ENCODE measurements at places on chromosomes 1 and 21.

DNA sequence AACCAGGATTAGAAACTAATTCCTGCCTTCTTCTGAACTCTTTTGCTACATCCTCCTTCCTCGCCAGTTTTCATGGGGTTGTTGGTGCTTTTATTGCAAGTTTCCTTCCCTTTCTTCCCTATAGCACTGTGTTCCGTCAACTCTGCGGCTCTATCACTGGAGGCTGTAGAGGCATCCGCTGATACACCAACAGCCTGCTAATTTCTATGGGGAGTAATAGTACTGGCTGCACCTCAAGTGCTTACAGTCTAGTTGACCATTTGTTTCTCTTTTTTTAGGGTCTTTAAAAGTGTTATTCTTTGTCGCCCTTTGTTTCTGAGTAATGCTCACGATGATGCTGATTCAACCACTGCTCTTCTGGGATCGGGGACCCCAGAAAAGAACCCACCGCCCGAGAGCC lies 746 bp downstream of the MIS18A start:
- DNase-seq: peak; percentile 31

GRCh38 chr1:53090227-53091147 lies 28.5 kb downstream of the PODN start:
- peak; percentile 35 for DNase-seq

GRCh38 chr1:243742819-243743218 lies 107.2 kb downstream of the AKT3 start:
- DNase-seq: no peak

DNA sequence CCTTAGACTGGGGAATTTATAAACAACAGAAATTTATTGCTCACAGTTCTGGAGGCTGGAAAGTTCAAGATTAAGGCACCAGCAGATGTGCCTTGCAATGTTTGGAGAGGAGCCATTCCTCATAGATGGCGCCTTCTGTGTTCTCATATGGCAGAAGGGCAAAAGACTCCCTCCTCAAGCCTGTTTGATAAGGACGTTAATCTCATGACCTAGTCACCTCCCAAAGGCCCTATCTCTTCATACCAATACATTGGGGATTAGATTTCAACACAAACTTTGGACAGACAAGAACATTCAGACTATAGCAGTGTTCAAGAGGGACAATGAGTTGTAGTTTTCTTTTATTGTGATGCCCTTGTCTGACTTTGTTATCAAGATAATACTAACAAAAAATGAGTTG lies 34.3 kb downstream of the PSMG1 start:
- no peak for DNase-seq

DNA sequence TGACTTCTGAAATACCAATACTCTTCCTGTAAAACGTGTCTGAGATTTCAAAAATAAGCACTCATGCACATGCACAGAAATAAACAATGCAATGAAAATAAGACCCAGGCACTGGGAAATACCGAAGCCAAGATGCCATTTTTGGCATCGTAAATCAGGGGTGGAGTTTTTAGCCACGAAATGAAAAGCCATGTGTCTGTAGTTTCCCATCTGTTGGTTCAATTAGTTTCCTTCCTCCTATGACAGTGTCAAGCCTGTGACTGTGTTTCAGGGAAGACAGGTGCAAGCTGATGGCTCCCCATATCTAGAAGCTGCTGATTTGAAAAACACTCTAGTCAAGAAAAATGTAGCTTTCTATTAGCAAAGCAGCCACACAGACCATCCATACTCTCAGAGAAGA lies 480.4 kb upstream of the CAMK1G start:
- DNase-seq: peak; percentile 88

GRCh38 chr1:30789388-30790255 lies 32.0 kb upstream of the LAPTM5 start:
- DNase-seq: no peak

GRCh38 chr21:24470852-24471251 lies 1136.4 kb downstream of the MRPL39 start:
- DNase-seq: no peak

All from RPMI8226 (cell line).